HT-29 (cell line): ENCODE measurements at places on chromosomes 1 and 21. TPM values are rescaled to one million over a fixed set of nuclear protein-coding genes. Genes with fewer than 3 reads are reported as not detected.
A peak's percentile ranks its signal among the peaks of the same experiment; 100 is the strongest.

GRCh38 chr1:206834711-206835110, 30.7 kb upstream of the IL20 start:
- no peak for DNase-seq

GRCh38 chr1:119915517-119915916, 19.2 kb upstream of the ADAM30 start:
- no peak for DNase-seq

DNA sequence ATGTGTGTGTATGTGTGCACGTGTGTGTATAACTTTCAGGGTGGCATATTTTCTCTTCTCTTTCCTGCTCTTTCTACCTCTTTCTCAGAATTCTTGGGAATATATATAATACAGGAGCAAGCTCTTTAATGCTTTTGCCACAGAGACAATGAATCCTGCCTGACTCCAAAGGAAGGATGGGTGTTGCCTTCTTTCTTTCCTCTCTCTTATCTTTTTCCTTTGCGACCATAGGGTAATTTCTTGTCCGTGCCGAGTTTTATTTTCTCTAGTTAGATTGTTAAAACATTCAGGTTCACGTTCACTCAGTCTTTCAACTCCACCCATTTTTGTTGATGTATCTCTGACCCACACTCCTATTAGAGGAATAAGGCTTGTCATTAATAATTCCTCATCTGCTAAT, 129.0 kb upstream of the C1orf21 start:
- no peak for DNase-seq

GRCh38 chr1:91744953-91745639, 140.9 kb downstream of the TGFBR3 start:
- DNase-seq, result no peak

DNA sequence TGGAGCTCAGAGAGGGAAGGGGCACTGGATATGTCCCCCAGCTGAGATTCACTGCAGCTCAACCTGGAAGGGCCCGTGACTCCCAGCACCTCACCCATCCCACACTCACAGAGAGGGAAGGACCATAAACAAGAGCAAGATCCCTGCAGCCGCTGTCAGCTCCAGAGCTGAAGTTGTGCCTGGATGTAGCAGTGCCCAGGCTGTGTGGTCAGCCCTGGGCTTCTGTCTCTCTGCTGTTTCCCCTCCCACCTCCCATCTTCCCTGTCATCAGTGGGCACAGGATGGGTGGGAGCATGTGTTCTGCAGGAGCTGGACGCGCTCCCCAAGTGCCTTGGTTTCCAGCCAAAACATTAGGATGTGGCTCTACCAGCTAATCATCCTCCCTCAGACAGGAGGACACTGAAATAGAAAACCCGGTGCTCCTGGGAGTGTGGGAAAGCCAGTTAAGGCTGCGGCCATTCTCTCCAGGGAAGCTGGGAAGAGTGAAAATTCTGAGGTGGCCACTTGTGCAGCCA, 282.7 kb downstream of the NPHP4 start:
- no peak for DNase-seq

- DNase-seq, result no peak
Measured at GRCh38 chr1:47821760-47822159, 175.4 kb downstream of the TRABD2B start.

The ITLN2 gene
- total RNA-seq, result not detected in 2 replicates

GRCh38 chr1:188140958-188141357, 1312.2 kb downstream of the PLA2G4A start:
- no peak for DNase-seq

GRCh38 chr1:201605385-201606010, 66.6 kb downstream of the NAV1 start:
- DNase-seq, result no peak

The FAAH gene
- total RNA-seq, result 53.2 and 62.9 TPM in 2 replicates

The NBPF9 gene
- total RNA-seq, result 7.7 and 7.9 TPM in 2 replicates

DNA sequence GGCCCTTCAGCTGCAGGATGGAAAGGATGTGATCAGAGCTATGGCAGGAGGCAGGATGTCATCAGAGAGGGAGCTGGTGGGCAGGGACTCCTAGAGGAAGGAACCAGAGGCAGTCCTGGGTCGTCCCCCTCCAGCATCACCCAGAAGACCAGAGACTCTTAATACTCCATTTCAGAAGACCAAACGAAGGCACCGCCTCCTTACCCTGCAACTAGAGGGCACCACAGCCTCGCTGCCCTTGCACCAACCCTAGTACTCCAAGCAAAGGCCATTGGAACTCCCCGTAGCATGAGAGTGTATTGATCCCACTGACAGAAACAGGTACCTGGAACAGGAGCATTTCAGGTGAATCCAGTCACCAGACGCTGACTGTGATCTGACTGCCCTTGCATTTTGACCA, 598.1 kb downstream of the NPHP4 start:
- peak; percentile 28 for DNase-seq

DNA sequence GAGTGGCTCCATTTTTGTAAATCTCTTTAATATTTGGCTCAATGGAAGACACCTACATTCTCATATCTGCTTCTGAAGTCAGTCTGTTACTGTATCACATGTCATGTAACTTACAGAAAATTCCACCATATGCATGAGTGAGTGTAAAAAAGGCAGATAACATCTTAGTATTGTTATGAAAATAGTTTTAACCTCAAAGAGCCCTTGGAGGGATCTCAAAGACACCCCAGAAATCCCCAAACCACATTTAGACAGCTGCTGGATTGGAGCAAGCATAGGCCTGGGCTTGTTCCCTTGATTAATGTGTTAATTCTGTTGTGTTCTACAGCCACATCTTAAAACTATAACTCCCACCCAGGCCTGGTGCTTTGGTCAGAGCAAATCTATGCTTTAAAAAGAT, 16.9 kb downstream of the MACO1 start:
- DNase-seq, result no peak

GRCh38 chr1:116457946-116458604, 85.0 kb downstream of the ATP1A1 start:
- DNase-seq, result no peak

DNA sequence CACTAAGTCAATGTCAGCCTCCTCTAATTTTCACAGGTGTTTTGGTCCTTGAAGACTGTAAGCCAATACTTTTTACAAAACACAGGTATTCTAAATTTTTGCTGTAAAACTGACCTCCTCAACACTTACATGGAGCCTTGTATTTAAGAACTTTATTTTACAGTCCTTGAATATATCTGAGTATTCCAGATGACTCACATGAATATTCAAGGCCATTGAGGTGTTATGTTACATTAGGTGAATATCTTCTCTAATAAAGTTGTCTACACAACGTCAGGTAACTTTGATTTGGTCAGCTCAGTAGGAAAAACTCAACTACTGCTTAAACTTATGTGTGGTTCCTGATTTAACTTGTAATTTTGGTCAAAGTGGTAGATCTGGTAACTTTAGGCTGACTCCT, 254.2 kb downstream of the OLFM3 start:
- DNase-seq, result no peak

GRCh38 chr21:45969921-45970673, 11.5 kb upstream of the COL6A1 start:
- DNase-seq, result no peak

The KIAA0040 gene
- 5.8 and 8.3 TPM in 2 replicates for total RNA-seq

GRCh38 chr1:91797164-91797563, 88.8 kb downstream of the TGFBR3 start:
- DNase-seq, result no peak

GRCh38 chr1:8255712-8256111, 62.2 kb upstream of the SLC45A1 start:
- no peak for DNase-seq

DNA sequence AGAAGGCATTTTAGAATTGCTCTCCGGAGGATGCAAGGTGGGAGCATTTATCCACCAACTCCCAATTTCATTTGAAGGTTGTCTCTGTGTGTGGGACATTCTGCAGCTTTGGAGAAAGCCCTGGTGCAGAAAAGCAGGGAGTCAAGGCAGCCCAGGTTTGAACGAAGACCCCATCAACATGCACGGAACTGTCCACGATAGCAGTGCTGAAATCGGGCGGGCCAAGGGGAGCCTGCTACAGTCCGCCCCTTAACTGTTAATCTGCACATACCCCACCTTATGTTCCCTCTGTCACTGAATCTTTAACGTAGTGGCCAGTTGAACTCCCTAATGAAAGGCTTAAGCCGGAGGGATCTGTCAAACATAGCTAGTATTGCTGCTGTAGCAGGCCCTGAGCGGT, 68.8 kb upstream of the C1orf174 start:
- DNase-seq, result no peak

DNA sequence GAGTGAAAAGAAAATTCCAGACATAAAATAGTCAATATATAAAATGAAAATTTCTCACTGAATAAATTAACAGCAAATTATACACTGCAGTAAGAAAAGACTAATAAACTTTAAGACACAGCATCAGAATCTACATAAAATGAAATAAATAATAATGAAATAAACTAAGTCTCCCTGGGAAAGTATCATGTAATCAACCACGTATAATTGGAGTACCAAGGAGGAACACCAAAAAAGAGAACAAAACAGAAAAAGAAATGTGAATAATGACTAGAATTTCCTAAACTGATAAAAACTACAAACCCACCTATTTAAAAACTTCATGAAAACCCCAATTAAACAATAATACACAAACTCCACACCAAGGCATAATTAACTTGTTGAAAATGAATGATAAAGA, 43.6 kb downstream of the SASS6 start:
- no peak for DNase-seq

GRCh38 chr1:221228594-221228993, 349.4 kb downstream of the HLX start:
- DNase-seq, result no peak

- DNase-seq, result no peak
Measured at GRCh38 chr1:170734412-170735175, 70.7 kb downstream of the PRRX1 start.

GRCh38 chr1:177216587-177217202, 45.9 kb downstream of the BRINP2 start:
- no peak for DNase-seq

DNA sequence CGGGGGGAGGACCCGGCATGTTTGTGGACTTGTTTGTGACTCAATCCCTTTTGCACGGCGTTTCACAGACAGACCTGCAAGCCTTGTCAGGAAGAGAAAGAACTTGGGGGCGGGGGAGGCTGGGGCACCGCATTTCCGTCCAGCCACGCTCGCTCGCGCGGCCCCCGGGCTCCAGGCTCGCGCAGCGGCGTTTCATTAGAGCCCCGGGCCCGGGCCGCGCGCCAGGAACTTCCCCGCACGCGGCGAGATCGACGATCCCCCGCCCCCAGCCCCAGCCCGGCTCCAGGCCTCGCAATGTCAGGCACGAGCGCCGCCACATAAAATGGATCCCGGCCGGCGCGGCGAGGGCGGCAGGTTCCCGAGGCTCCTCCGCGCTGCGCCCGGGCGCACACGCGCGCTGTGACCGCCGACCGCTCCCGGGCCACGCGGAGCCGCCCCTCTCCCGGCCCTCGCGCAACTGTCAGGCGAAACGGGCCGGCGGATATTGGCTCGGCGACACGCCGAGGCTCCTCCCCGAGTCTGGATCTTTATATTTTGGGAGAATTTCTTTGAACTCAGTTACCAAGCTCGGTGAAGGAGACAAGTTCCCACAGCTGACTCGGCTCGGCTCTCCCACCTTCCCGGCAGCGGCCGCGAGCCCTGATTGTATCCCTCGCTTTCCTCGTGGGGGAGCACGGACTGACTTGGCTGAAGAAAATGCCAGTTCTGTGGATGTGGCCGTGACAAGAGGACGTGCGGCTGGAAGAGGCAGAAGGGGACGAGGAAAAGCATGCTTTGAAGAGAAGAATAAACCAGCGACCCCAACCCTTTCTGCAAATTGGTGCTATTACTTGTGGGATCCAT, at the start of gene KIF26B:
Gene KIF26B, plus strand, starts transcription at position 557 of the 843 bp plus-strand sequence. CDS start 440 bp downstream, outside the sequence.
- peak; percentile 36 for DNase-seq

DNA sequence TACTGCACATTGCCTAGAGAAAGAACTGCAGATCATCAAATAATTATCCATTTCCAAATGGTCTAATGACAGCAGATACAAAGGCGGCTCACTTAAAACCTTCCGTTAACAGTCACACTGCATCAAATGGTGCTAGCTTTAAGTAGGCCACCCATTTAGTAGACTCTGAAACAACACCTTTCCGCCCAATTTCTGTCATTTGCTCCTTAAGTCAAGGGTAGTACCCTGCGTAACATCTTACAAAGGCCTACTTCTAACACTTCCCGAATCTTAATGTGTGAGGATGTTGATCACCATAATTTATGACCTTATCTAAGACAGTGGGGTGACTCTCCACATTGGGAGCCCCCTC, 692 bp upstream of the RALGPS2 start:
- no peak for DNase-seq

DNA sequence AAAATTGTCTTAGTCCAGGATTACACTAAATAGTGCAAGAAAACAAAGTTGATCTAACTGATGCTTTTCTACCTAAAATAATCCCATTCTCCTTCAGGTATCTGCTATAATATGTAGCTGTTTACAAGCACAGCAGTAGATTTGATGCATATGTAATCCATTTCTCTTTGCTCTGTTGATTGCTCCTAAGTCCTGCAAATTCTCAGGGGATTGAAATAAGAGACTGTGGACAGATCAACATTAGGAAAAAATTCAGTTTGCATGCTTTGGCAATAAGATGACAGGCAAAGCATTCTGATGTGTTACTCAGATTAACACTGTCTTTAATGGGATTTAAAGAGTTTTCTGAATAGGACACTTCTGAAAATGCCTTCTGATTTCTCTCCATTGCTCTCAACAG, 34.7 kb downstream of the RNF11 start:
- no peak for DNase-seq

GRCh38 chr21:38995071-38995669, 188.1 kb downstream of the PSMG1 start:
- no peak for DNase-seq

The CBR1 gene
- 224 and 271 TPM in 2 replicates for total RNA-seq

The OR14A2 gene
- total RNA-seq, result not detected in 2 replicates

The FMO2 gene
- not detected in 2 replicates for total RNA-seq

The NCAM2 gene
- total RNA-seq, result not detected in 2 replicates

The BSDC1 gene
- 48.3 and 54.4 TPM in 2 replicates for total RNA-seq

DNA sequence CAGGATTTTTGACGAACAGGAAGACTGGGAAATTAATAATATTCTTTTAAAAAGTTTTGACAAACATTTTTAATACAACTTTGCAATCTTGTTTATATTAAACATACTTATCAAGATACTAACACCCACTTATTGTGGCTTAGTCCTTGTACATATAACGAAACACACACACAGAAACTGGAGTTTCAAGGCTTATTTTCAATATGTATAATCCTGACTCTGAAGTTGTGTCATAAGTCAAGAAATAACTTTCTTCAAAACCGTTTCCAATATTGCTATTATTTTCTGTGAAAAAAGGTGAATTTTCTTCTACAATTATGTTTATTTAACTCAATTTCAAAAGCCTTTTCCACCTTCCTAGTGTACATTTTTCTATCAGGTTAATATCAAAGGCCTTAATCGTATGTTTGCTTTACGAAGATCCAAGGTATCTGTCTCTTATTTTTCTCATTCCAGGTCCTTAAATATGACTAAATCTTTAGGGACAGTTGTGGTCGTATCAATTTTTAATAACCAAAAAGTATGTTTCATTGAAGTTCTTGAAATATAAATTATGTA, 1.8 kb downstream of the CDKN2C start:
- no peak for DNase-seq
